Stimulated activated CD4-positive, alpha-beta T cell treated with anti-CD3 and anti-CD28 coated beads, TNF-alpha, amount 100 ng/mL, for 24 hours (primary cell): ENCODE measurements at places on chromosomes 2 and 18.

DNA sequence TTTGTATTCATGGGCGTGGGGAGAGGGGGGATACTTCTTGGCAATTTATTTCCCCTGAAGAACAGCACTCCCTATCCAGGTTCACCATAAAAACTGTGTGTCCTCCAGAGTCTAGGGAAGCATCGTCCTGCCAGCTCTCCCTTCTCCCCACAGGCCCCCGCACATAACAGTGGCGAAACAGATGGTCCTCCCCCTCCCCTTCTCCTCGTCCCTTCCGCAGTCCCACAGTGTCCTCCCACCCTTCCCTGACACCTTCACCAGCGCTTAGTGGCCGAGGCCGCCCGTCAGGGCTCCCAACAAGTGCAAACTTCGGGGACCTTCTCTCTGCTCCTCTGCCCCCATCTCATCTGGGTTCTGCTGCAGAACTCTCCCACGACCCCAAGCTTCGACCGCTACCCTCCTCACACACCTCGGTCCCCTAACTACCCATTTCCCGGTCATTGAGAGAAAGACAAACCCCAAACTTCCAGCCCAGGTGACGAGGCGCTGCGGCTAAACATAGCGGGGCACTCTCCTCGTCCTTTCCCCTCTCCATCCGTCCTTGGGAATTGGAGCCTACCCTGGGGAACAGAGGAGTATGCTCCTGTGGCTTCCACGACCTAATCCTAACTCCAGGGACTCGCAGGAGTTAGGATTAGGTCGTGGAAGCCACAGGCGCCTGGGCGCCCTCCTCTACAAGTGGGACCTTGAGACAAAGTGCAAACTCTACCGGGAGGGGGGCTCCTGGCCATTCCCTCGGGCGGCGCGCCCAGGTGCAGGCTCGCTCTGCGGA is 971 bp downstream of the ZNF385B start:
- DNase-seq = no peak

DNA sequence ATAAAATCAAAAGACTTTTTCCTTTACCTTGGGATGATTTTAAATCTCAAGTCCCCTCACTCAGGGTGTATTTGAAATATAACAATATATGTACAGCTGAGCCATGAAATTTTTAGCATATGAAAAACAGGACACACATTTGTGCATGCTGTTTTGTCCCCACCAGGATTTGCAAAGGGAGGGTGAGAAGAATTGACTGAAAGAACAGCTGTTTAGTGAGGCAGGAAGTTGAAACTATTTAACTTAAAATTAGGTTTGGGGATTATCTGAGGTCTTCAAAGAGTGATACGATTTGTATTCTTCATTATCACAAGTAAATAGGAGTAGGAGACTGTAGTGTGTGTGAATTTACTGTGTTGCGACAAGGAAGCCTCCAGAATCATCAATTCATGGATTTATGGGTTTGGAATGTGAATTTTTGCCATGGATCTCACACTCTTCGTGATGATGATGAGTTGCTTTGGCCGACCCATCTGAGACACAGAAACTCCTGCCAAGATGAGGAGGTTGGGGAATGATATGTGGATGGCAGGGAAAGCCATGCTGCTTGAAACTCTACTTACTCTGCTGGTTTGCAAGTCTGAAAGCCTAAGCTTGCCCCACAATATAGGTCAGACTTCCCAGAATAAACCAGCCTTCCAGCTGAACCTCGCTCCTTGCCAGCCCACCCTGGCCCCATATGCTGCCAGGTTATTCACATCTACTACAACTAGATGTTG is 31.0 kb upstream of the SPATS2L start:
- no peak for DNase-seq

GRCh38 chr18:57837917-57838548 is 34.9 kb upstream of the ATP8B1 start:
- DNase-seq = peak; percentile 6

DNA sequence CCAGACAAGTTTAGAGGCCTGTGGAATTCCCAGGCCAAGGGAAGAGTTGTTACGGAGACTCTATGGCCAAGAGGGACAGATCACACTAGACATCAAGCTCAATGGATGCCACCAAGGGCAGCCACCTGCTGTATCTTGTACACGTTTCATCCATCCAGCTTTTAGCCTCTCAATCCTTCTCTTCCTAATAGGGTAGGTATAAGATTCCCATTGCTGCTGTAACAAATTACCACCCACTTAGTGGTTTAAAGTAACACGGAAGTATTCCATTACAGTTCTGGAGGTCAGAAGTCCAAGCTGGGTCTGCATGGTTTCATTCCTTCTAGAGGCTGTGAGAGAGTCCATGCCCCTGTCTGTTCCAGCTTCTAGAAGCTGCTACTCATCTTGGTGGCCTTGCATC is 87.8 kb downstream of the GBX2 start:
- no peak for DNase-seq

- DNase-seq = no peak
These were observed 80.5 kb downstream of the GALNT14 start for GRCh38 chr2:31057691-31058090.

DNA sequence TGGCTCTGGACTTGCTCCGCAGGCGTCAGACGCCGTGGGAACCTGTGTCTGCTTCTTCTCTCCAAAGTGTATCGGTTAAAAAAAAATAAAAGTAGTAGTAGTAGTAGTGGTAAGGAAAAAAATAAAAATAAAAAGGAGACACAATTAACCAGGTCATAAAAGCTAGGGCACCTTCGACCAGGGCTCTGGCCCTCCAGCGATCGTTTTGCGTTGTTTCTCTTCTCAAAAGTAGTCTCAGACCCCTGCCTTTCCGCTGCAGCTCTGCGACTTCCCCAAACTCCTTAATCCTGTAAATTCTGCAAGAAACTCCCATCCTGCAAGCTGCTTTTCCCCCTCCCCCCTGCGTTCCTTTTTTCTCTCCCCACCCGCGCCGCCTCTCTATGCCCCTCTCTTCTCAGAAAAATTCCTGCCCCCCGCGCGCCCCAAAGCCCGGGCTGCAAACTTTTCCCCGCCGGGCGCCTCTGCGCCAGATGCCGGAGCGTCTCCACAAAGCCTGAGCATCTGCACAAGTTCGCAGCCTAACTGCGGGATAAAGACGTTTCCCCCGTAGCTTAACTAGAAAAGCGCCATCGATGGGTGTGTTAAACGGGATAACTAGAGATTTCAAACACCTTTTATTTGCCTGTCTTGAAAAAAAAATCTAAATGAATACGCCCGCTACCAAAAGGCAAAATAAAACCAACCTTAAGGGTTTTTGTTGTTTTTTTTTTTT is 1.8 kb upstream of the SALL3 start:
- no peak for DNase-seq

- DNase-seq = no peak
These were observed 305.1 kb upstream of the GULP1 start for GRCh38 chr2:187986390-187987105.

DNA sequence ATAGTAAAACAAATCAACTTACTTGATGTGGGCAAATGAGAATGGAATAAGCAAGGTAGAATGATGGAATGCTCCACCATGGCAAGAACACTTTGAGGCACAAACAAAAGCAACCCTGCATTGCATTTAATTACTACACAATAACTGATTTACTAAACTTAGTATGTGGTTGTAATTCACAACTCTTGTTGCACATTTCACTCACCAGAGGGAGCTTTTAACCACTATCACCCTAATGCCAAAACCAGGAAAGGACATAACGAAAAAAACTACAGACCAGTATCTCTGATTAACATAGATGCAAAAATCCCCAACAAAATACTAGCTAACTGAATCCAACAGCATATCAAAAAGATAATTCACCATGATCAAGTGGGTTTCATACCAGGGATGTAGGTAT is 659.8 kb downstream of the CPS1 start:
- DNase-seq = no peak

GRCh38 chr2:180184506-180184905 is 177.4 kb upstream of the CWC22 start:
- no peak for DNase-seq

DNA sequence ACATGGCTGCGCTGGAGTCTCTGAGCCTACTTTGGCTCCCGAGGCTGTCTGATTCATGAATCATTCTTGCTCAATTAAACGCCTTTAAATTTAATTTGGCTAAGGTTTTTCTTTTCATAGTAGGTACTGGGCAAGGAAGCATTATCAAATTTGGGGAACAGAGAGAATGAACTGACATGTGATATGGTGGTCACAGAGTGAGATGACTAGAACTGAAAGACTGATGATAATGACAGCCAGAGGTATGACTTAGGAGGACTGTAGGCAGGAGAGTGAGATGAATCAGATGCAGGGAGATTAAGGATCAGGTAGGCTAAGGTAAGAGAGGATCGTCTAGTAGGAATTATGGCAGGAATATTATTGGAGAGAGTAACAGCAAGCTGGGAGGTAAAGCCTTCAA is 40.9 kb upstream of the ST8SIA3 start:
- no peak for DNase-seq

DNA sequence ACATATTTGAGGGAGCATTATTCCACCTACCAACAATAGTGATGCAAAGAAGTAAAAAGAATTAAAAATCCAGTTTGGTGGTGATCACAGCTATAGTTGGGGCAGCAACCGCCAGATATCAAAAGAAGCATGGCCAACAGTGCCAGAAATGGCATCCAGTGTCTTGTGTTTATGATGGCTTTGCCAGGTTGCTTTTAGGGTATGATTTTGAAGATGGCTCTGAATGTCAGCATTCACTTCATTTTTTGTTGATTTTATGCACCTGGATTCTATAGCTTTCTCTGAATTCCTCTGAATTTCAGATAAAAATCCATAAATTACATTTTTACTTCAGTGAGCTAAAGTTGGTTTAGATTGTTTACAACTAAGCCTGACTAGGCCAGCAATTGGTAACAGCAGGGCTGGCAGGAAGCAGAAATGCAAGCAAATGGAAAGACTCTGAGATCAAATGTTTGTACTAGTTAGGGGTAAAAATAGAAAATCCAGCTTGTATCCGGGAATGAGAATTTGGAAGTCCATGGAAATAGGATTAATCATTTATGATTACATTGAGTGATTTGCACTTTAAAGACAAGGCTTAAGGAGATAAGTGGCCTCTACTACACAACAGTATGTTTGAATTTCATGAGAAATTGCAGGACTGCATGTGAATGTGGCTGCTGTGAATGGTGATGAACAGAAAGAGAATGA is 40.4 kb downstream of the COL3A1 start:
- DNase-seq = no peak

GRCh38 chr18:79365701-79366100 is 30.0 kb upstream of the NFATC1 start:
- no peak for DNase-seq

DNA sequence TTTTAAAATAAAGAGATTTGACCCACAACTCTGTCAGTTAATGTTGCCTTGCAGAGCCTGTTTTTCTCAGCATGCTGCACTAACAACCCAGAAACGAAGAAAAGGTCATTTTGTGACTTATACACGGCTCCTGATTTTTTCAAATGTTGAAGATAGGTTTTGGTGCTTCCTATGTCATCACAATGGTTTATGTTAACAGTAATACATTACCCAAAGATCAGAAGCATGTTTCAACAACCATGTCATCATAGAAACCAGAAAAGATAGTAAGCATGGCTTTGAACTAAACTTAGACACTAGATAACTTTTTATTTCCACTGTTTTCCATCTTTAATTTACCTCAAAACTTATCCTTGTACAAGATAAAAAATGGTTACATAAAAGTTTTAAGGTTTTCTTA is 10.1 kb downstream of the BAZ2B start:
- DNase-seq = no peak

- no peak for DNase-seq
These were observed 395.2 kb downstream of the CMPK2 start for GRCh38 chr2:6470518-6470917.

DNA sequence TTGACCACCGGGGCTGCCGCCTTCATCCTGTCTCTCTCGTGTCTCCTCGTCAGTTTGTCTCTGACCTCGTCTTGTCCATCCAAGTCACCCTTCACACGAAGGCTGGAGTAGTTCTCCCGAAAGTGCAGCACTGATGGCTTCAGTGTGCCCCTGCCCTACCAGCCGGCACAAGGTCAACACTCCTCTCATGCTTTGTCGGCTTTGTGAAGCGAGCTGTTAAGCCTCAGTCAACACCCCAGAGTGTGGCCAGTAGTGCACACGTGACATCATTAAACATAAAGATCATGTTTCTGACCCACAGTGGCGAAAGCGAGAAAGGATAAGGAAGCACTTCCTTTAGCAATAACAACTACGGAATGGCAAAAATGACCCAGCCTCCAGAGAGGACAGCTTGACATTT is 23.2 kb downstream of the ACKR3 start:
- no peak for DNase-seq

- DNase-seq = no peak
These were observed 15.9 kb downstream of the CAPG start for GRCh38 chr2:85394261-85394681.

DNA sequence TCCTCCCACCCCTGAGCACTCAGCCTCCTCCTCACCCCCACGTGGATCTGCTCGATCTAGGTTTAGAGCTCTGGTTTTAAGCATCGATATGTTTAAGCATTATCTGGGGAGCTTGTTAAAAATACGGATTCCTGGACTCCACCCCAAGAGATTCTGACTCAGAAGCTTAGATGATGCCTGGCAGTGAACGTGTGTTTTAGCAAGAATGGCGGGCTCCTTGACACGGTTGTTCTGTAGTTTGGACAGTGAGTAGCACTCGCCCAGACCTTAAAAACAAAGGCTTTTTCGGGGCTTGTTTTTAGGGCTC is 47.3 kb downstream of the LDLRAD4 start:
- DNase-seq = no peak

- DNase-seq = no peak
These were observed 497.9 kb downstream of the EPHA4 start for GRCh38 chr2:221074238-221074637.

DNA sequence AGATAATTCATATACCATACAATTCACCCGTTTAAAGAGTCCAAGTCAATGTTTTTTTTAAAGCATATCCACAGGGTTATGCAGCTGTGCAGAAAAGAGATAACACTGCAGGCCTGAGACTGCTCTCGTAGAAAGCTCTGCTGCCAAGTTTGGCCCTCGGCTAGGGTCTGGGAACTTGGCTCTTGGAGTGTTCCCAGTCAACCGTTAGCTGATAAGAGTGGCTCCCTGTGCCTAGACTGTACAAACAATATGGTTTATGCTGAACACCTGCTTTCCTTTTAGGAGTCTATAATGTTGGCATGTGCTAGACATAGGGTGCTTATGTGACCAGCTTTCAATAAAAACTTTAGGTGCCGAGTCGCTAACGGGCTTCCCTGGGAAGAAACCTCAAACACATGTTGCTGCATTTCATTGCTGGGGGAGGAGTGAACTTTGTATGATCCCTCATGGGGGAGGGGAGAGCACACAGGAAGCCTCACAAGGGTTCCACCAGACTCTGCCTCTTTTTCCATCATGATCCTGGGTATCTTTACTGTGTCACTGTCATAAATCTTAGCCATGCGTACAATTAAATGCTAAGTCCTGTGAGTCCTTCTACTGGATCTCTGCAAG is 34.7 kb downstream of the RFX8 start:
- no peak for DNase-seq

DNA sequence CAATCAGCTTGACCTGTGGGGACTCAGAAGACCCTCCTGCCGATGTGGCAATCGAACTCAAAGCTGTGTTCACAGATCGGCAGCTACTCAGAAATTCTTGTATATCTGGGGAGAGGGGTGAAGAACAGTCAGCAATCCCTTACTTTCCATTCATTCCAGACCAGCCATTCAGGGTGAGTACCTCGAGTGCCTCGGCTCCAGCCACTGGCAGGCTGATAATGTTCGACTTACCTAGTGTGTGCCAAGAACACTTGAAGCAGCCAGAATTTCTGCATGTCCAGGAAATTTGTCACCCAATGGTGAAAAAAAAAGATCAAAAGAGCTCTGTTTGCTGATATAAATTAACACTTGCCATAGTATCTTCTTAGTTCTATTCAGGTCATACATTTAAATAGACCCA is 2.3 kb downstream of the LGALSL start:
- DNase-seq = no peak

GRCh38 chr2:235709124-235709813 is 215.4 kb downstream of the AGAP1 start:
- no peak for DNase-seq

- DNase-seq = no peak
These were observed 80.0 kb downstream of the ETAA1 start for GRCh38 chr2:67476809-67477790.
